ENCODE measurements at places on chromosomes 1 and 21.

DNA sequence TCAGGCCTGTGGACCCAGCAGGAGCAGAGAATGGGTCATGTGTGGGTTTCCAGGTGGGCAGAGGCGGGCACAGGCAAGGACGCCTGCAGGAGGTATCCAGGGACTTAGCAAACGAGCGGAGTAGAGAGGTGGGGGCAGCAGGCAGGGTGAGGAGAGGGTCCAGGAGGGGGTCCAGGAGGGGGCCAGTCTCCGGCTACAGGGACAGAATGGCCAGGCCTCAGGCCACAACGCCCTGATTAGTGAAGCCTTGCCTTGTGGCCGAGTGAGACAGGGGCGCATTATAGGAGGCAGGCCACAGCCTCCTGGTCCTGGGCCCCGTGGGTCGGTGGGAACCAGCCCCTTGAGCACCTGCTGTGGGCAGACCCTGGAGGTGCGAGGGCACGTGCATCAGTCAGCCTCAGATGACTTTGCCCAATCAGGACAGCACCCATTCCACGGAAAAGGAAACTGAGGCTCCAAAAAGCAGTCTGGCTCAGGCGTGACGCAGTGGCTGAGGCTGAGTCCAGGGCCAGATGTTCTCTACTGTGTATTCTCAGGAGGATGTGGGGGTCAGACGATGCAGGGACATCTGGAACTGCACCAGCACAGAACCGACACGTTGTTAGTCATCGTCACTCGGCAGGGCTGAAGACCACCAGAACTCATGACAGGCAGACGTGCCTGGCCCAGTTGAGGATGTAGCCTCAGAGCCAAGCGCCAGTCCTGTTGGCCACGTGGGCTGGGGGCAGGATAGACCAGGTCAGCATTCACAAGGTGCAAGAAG is 113.7 kb downstream of the CRYAA start:
- DNase-seq = no peak

DNA sequence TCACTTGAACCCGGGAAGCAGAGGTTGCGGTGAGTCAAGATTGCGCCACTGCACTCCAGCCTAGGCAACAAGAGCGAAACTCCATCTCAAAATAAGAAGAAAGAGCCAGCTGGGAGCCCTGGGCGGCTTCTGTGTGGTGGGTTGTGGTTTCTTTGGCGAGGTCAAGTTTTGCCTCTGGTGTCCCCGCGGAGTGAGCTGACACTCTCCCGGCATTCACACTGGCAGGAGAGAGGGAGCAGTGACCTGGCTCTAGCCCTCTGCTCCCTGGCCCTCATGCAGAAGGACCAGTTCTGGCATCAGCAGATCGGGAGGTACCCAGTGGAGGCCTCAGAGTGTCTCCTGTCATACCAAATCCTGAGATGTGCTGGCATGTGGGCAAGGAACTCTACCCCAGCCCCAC is 81.0 kb upstream of the VAMP3 start:
- DNase-seq = no peak

GRCh38 chr1:202807451-202807925 is 733 bp downstream of the KDM5B start:
- no peak for DNase-seq

GRCh38 chr1:220748936-220749335 is 814 bp downstream of the MTARC2 start:
- no peak for DNase-seq

GRCh38 chr1:238438311-238439270 is 547.9 kb upstream of the ZP4 start:
- no peak for DNase-seq

GRCh38 chr1:246725191-246725590 is 982 bp downstream of the SCCPDH start:
- DNase-seq = no peak

GRCh38 chr21:43316156-43316845 is 110.6 kb downstream of the SIK1 start:
- no peak for DNase-seq

DNA sequence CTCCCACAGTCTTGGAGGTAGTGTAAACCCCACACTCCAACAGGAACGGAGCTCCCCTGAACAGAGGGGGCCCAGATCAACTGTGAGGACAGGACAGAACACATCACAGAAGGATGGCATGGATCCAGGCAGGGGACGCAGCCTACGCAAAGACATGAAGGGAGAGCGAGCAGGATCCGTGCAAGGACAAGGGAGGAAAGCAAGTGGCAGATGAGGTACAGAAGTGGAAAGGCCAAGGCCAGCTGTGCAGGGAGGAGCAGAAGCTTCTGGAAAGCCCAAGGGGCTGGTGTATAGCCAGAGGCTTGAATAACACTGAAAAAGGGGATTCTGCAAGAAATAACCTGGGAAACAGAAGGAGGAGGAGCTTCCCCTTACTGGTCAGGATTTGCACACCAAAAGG is 81.2 kb downstream of the SIPA1L2 start:
- no peak for DNase-seq

- no peak for DNase-seq
Observed at GRCh38 chr1:224259986-224260385, 70.0 kb downstream of the NVL start.

GRCh38 chr1:32709075-32709474 is 6.5 kb upstream of the SYNC start:
- DNase-seq = no peak

DNA sequence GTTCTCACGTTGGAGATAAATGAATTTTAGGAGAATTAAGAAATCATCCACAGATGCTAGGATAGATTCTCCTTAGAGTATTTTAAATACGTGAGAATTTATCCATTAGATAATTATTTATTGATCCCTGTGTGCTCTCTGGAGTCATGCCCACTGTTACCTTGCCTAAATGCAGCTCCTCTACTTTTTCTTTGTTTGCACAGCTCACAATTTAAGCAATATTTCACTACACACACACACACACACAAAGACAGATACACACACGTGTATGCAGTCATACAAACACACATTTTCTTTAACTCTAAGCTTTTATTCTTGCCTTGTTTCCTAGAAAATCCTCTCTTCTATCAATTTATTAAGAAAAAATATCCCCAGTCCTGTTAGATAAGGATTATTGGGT is 51.7 kb downstream of the GPR88 start:
- DNase-seq = no peak

DNA sequence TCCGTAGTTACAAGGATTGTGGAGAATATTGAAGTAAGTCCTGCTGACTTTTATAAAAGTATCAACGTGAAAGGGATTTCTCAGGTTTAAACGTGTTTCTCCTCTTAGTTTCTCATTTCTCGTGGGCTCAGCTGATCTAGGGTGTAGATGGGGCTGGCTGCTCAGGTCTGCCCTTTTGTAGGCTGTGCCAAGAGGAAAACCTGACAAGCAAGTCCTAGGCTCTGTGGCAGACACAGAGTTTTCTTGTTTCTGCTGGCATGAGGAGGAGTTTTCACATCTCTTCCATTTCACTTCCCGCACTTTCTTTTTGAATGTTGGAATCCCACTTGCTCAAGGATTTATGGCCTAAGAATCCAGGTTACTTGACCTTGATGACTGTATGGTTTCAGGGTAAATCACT is 14.8 kb downstream of the VPS13D start:
- no peak for DNase-seq

- DNase-seq = no peak
Observed at GRCh38 chr1:207058878-207059867, 6.1 kb downstream of the PFKFB2 start.

GRCh38 chr21:45997495-45998275 is 16.1 kb downstream of the COL6A1 start:
- no peak for DNase-seq

- no peak for DNase-seq
Observed at GRCh38 chr21:45739218-45740087, 95.9 kb downstream of the PCBP3 start.

DNA sequence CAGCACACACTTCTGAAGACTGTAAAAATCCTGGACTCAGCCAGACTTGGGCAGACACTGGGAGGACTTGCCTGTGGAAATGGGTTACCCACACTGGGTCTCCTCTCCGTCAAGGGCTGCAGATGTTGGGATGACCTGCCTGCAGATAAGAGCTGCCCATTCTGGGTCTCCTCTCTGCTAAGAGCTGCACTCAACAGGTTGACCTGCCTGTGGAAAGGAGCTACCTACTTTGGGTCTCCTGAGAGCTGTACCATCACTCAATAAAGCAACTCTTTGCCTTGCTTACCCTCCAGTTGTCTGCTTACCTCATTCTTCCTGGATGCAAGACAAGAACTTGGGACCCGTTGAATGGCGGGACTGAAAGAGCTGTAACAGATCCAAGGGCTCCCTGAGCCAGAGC is 28.2 kb downstream of the ZCCHC17 start:
- DNase-seq = no peak

DNA sequence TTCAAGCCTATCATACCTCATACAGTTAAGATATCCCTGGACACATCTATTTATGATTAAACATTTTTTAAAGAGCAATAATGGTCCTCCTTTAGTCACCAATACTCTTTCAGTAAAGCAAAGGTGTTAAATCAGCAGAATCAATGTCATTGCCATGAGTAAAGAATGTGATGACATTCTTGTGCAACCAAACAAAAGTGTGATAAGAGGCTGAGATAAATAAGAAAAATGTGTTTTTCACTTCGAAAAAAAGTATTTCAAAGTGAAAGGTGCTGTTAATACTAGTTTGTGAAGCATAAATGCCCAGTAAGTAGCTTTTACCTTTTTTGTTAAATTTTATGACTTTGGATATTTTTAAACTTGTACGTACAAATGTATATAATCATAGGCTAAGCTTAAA is 8.4 kb downstream of the SLC44A5 start:
- no peak for DNase-seq

GRCh38 chr1:77540501-77541161 is 141.8 kb downstream of the ZZZ3 start:
- peak; percentile 83 for DNase-seq

DNA sequence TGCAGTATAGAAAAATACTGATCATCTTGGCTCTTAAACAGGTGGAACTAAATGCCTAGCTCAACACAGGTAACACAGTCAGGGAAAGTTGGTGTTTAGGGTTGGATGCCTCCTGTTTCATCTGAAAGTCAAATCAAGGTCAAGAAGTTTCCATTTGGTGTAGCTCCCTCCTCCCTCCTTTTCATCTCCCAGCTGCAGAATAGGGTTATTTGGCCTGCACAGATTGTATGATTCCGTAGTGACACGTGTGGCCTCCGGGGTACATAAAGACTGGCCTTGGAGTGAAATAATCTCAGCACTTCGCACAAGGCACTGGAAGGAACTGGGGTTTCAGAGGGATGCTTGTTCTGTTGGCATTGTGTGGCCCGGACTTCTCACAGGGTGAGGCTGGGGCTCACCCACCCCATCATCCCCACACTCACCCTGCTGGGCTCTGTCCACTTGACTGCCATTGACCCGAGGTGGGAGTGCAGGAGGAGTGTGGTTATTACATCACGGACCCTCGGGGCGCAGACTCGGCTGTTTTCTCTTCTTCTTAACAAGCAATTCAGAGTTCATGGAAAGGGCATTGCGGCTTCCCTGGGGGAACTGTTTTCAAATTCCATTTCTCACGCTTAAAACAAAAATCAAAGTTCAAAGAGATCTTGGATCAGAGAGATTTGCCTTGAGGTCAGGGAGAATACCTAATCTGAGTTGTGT is 18.4 kb downstream of the IGSF5 start:
- no peak for DNase-seq

GRCh38 chr1:201946224-201946908 is at the start of gene LMOD1:
Gene LMOD1, minus strand, starts transcription at chr1:201946548. Its CDS starts 208 bp downstream, at chr1:201946340.
- DNase-seq = peak; percentile 79

GRCh38 chr1:177239792-177240191 is 69.0 kb downstream of the BRINP2 start:
- no peak for DNase-seq

DNA sequence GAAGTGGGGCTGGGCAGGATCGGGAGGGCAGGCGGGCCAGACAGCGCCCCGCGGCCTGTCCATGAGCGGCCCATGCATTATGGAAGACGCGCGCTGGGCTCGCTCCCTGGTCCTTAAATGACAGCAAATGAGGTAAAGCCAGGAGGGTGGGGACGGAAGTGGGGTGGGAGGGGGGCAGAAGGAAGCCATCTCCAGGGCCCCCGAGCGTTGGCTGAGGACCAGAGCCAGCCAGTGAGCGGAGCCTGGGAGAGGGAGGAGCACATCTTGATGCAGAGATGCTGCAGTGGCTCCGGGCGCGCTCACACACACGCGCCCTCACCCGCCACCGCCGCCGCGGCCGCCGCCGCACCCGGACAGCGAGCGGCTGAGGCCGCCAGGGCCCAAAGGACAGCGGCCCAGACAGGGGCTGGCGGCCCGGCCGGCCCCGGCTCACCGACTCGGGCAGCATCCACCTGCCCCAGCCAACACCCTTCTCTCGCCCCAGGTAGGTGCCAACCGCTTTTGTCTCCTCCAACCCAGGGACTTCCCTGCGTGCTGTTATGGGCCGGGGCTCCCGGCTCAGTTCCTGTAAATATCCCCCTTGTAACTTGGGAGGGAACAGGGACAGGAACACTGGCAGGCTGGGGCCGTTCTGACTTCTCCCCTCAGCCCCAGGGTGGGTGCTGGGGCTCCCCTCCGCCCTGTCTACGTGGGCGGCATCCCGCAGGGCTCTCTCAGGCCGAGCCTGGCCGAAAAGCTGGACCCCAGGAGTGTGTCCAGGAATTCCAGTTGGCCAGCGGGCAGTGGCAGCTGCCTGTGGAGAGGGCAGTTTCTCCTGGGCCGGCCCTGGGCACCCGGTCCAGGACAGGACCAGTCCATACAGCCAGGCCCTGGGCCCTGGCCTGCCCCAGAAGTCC is at the start of gene CNTN2:
TSS of gene CNTN2 (plus strand) at position 302 of the 896 bp plus-strand sequence. CDS start 9,974 bp downstream, outside the sequence.
- DNase-seq = no peak

DNA sequence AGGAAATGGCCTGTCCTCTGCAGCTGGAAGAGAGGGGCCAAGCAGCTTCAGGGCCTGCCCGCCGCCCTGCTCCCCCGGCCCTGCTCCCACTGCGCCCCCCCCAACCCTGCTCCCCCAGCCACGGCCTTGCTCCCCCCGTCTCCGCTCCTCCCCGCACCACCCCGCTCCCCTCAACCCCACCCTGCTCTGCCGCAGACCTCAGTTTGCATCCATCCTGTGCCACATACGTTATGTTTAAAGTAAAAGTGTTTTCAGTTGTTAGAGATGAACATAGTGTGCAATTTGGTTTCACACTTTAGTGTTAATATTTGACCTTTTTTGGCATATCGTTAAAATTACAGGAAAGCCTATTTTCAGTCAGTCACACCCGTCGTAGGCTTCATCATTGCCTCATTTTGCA is 34.1 kb upstream of the DIP2A start:
- DNase-seq = no peak

DNA sequence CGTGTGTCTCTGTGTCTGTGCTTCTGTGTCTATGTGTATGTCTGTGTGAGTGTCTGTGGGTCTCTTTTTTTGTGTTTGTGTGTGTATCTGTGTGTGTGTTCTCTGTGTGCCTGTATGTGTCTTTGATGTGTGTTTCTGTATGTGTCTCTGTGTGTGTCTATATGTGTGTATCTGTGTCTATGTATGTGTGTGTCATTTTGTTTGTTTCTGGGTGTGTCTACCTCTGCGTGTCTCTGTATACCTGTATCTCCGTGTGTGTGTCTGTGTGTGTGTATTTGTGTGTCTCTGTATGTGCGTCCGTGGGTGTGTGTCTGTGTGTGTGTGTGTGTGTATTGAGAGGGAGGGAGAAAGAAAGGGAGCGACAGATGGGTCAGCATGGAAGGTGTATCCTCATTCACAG is 106.3 kb upstream of the TRABD2B start:
- DNase-seq = no peak

GRCh38 chr1:116956378-116956777 is 45.2 kb upstream of the CD101 start:
- DNase-seq = no peak

GRCh38 chr1:235999259-235999925 is 65.5 kb downstream of the NID1 start:
- no peak for DNase-seq

GRCh38 chr1:7104339-7104738 is 319.1 kb downstream of the CAMTA1 start:
- no peak for DNase-seq

- DNase-seq = no peak
Observed at GRCh38 chr21:42062236-42063022, 8.7 kb upstream of the UMODL1 start.
